ENCODE measurements at places on chromosomes 4 and X.

DNA sequence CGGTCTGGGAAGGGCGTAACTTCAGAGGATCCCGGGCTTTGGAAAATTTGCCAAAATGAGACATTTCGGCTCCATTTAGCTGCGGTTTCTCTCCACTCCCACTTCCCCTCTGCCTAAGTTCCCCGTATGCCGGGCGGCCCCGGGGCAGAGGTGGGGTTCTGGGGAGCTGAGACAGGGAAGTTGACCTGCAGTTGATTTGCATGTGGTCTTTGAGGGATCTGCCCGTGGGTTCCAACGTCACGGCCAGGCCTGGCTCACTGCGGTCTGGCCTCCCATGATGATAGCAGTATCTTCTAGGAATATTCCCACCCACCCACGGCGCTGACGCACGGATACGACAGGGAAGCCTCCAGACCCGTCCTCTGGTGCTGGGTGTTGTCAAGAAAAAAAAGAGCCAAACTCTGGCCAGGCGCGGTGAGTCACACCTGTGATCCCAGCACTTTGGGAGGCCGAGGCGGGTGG, 27.3 kb upstream of the CRLF2 start:
- DNase-seq = peak; percentile 100

GRCh38 chr4:127251423-127251822, 381.3 kb upstream of the INTU start:
- DNase-seq = no peak

DNA sequence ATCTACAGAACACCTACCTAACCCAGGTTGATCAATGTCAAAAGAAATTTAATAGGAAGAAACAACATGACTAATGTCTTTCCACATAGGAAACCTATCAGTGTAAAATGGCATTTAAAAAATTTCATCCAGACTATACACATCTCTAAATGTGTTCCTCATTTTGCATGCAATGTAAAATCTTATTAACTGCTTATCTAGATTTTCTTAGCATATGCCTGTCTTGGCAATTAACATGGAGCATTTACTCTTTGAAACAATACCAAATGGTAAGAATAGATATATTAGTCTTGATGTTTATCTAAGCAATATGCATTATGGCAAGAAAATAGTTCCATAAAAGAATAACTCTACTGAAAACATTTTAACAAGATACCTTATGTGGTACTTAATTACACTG, 199.8 kb downstream of the TRAM1L1 start:
- no peak for DNase-seq

- peak; percentile 77 for DNase-seq
Observed at GRCh38 chr4:184444953-184445309, 29.4 kb downstream of the IRF2 start.

DNA sequence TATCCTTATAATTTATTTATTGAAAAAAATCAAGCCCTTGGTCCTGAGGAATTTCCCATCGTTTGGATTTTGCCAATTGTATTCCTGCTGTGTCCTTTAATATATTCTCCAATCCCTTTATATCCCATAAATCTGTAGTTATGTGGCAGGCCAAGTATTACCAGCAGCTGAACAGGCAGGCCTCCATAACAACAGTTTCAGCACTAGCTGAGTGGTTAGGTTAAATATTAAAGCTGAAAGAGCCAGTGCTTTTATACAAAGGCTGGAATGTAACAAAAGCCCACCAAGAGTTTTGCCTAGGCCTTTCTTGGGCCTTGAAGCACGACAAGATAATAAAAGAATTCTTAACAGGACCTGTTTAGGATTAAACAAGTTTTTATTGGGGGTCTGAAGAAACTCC, 366.6 kb upstream of the GALNT7 start:
- DNase-seq = no peak

DNA sequence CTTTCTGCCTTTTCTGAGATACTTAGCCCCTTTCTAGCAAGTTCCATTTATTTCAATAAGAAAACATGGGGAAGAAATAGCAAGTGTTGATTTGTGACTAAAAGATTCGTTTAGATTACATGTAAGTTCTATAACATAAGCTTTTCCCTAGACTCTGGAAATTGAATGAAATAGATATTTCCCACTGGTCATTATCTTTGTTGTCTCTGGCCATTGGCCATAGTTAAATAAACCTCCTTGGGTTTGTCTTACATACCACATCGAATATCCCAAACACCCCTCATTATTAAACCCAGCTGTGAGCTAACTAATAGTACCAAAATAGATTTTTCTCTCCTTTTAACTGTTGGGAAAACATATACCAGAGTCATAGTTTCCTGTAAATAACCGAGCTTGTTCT, 534.8 kb downstream of the IQCM start:
- no peak for DNase-seq

- DNase-seq = no peak
Observed at GRCh38 chrX:1388651-1389050, 3.3 kb downstream of the SLC25A6 start.

DNA sequence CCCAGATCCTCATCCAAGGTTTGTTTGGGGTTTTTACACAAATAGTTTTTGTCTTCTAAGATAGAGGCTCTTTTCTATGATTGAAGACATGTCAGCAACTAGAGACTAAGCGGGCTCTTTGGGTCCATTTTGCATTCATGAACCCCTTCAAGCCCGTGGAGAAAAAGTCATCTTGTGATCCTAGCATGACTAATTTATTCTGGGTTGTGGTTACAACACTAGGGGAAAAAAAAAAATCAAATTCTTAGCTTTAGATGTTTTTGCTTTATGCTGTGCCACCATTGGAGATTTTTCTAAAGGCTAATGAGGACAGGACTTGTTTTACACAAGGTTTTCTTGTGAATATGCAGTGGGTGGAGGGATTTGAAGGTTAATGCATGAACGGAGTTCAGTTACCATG, 440.0 kb downstream of the PCDH7 start:
- DNase-seq = no peak

GRCh38 chr4:26213317-26213716, 107.5 kb upstream of the RBPJ start:
- DNase-seq = no peak

GRCh38 chr4:164571593-164572390, 182.1 kb upstream of the SMIM31 start:
- DNase-seq = no peak

GRCh38 chr4:89685277-89685676, 151.7 kb downstream of the SNCA start:
- no peak for DNase-seq

DNA sequence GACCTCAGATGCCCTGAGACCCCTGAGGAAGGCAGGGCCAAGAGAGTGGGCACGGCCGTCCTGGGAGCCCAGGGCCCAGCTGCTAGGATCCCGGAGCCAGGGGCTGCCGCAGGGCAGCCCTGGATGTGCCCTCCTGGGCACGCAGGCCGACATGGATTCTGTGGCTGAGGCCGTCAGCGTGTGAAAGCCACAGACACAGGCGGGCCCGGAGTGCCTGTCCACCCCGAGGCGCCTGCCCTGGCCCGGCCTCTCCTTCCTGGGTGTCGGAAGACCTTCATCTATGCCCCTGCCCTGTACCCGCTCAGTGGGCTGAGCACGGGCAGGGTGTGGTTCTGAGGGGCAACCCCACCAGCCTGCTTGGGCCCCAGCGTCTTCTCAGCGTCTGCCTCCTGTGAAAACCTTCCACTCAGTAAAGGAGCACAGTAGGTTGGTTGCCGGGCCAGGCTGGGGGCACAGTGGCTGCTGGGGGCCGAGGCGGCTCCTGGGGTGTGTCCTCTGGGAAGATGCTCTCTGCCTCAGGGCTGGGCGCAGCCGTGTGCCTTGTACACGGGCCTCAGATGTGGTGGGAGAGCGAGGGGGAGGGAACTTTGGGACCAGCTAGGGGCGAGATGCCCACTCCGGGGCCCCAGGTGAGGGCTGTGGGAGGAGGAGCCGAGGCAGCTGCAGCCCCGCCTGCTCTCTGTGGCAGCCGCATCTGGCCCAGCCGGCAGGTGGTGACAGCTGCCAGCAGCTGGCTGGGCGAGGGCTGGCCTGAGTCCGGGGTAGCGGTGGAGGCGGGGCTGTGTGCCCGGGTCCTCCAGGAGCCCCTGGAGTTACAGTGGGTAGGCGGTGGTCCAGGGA, 20.8 kb downstream of the FGFRL1 start:
- no peak for DNase-seq

GRCh38 chrX:134706138-134706537, 47.9 kb upstream of the PLAC1 start:
- no peak for DNase-seq

DNA sequence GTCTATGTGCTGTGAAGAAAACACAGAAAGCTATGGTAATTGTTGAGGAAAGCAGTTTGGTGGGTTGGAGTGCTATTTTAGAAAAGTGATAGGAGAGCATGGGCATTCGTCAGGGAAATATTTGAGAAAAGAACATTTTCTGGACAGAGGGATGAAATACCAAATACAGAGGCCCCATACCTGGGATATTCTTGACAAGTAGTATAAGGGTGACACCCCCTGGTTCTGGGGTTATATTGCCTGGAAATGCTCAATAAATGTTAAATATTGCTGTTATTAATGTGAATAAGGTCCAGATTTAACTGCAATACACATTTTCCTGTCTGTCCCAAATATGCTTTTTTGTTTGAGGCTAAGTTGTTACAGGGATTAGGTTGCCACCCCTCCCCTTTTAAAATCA, 42.9 kb downstream of the WWC2 start:
- DNase-seq = no peak

GRCh38 chr4:48467442-48467841, 15.7 kb upstream of the SLC10A4 start:
- DNase-seq = no peak

GRCh38 chrX:115892056-115892708, 278.4 kb upstream of the AGTR2 start:
- no peak for DNase-seq

GRCh38 chrX:101619364-101619763, 1.6 kb upstream of the ARMCX6 start:
- no peak for DNase-seq
